T-helper 1 cell (primary cell): ENCODE measurements at places on chromosomes 5 and 9.

GRCh38 chr5:1494780-1495524 is 28.8 kb downstream of the LPCAT1 start:
- no peak for DNase-seq

GRCh38 chr9:5443850-5444249 is 6.1 kb upstream of the PLGRKT start:
- no peak for DNase-seq

GRCh38 chr9:127084076-127085039 is 38.1 kb downstream of the ANGPTL2 start:
- DNase-seq: no peak

DNA sequence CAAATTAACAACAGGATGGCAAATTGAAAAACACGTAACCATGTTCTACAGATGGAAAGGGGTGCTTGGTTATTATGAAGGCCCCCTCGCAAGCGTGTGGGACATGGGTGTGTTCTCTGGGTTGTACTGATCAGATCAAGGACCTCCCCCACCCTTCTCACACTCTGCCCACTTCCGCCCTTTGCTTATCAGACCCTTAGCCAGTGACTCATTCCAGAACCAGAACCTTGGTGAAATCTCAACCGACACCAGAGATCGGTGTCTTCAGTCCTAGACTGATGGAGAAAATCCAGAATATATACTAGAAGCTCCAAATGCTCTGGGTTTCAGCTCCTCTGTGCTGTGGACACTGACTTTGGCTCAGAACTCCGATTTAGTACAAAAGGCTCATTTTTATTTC is 64.9 kb downstream of the PTTG1 start:
- DNase-seq: no peak

DNA sequence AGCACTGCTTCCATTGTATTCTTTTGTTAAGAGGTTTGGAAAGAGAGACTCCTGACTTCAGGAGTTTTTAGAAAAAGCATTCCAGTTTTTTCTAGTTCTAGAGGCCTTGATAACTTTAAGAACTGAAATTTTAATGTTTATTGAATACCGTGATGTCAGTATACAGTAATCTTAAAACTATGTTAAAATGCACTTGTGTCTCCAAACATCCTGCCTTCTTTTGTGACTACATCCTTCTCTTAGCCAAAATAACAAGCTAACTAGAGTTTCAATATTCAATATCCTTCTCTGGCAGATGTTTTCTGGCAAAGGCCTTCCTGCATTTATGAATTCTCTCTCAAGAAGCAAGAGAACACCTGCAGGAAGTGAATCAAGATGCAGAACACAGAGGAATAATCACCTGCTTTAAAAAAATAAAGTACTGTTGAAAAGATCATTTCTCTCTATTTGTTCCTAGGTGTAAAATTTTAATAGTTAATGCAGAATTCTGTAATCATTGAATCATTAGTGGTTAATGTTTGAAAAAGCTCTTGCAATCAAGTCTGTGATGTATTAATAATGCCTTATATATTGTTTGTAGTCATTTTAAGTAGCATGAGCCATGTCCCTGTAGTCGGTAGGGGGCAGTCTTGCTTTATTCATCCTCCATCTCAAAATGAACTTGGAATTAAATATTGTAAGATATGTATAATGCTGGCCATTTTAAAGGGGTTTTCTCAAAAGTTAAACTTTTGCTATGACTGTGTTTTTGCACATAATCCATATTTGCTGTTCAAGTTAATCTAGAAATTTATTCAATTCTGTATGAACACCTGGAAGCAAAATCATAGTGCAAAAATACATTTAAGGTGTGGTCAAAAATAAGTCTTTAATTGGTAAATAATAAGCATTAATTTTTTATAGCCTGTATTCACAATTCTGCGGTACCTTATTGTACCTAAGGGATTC is 43.1 kb downstream of the NDFIP1 start:
- DNase-seq: peak; percentile 47
